ENCODE measurements at places on chromosomes 6 and 20. TPM values are rescaled to one million over a fixed set of nuclear protein-coding genes. Genes with fewer than 3 reads are reported as not detected.

DNA sequence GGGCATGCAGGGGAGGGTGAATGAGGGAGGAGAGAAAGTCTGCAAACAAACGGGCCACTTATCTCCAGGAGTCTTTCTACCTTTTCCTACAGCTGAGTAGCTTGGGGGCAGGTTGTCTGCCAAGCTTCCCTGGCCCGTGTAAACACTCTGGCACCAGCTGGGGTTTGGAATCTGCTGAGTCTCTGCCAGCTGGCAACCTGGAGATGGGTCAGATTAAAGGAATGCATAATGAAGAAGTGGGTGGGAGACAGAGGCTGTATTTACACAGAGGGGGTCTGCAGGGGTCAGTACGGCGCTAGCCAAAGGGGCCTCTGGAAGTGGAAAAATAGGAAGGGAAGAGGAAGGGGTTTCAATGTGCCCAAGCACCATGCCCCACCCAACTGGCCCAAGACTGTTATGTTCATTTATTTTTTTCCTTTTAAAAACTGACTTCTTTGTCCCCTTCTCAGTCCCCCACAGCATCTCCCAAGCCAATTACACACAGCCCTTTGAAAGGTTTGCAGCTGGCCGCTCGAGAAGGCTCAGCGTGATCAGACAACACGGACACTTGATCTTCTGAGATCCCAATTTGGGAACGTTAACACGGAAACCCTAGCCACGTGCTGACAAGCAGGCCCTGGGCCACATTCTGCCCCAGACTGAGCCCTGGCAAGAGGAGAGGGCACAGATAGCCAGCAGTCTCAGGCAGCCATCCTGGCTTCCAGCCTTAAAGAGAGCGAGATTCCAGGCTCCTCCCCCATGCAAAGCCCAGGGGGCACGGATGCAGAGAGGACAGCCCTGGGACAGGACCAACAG is 25.2 kb downstream of the TRAM2 start:
- DNase-seq = no peak

- DNase-seq = no peak
Measured at GRCh38 chr6:45543298-45544235, 165.8 kb upstream of the SUPT3H start.

GRCh38 chr20:48538058-48538825 is 289.6 kb downstream of the PREX1 start:
- DNase-seq = no peak

DNA sequence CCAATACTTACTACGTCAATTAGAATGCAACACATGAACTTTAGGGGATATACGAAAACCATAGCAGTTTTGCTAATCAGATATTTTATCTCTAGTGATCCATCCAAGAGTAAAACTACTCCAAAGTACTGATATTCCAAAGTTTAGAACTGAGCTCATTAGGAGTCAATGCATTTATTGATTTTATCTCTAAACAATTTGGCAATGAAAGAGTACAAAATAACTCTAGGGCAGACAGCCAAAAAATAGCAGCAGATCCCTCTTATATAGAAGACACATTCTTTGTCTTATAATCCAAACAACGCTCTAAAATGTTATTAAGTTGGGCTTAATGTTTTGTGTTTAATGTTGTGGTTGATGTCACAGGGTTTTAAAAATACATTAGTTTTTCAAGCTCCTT is 923.9 kb upstream of the MAN1A1 start:
- DNase-seq = no peak

GRCh38 chr6:1075444-1075843 is 236.5 kb upstream of the FOXQ1 start:
- no peak for DNase-seq

- no peak for DNase-seq
Measured at GRCh38 chr6:37354526-37355384, 972 bp downstream of the RNF8 start.

DNA sequence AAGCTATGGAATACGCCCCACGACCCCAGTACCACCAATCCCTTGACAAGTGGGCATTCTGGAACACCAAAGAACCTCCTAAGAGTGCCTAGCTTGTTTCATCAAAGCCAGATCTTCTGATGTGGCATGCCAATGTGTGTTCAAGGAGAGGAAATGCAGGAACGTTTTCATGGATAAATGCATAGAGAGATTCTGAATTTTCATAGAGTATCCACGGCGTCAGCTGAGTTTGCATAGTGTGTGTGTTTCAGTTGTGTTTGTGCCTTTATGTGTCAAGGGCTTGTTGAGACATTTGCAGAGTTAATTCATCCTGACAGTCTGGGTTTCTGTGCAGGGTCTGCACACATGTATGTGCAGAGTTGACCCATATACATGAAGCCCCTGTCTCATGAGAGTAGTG is 172.7 kb upstream of the LRFN2 start:
- DNase-seq = no peak

- no peak for DNase-seq
Measured at GRCh38 chr6:88670369-88670768, 293.0 kb downstream of the RNGTT start.

DNA sequence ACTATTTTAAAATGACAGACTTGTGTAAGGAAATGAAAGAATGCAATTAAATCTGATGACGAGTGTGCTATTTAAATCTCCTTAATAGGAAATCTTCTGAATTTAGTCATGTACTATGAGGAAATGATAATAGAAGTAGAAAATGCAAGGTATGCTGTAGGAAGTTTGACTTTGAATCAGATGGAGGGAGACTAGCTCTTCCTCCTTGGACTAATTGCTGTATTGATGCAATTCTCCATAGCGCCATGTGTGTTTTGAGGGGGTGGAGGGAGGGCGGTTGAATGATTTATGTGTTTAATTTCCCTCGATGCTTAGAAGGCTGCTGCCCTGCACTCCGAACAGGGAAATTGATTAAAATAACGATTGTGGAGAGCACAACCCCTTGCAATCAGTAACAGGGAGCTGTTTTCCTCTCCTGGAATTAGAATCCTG is 214.4 kb upstream of the PRND start:
- DNase-seq = no peak

DNA sequence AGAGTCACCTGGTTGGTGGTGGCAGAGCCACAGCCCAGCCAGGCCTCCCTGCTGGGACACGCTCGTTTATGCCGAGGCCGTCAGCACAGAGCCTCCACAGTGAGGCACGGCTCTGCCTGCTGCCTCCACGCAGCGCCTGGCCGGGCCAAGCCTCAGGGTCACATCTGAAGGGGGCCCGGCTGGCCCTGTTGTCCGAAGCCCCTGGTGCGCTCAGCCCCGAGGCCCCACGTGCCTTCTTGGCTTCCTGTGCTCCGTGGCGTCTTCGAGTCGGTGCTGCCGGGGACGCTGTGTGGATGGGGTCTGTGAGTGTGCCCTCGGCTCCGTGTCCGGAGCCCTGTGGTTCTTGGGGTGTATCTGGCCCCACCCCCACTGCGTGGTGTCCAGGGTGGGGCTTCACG is 10.4 kb upstream of the TNFRSF6B start:
- DNase-seq = no peak

GRCh38 chr6:47235964-47236760 is 73.5 kb downstream of the TNFRSF21 start:
- DNase-seq = no peak

DNA sequence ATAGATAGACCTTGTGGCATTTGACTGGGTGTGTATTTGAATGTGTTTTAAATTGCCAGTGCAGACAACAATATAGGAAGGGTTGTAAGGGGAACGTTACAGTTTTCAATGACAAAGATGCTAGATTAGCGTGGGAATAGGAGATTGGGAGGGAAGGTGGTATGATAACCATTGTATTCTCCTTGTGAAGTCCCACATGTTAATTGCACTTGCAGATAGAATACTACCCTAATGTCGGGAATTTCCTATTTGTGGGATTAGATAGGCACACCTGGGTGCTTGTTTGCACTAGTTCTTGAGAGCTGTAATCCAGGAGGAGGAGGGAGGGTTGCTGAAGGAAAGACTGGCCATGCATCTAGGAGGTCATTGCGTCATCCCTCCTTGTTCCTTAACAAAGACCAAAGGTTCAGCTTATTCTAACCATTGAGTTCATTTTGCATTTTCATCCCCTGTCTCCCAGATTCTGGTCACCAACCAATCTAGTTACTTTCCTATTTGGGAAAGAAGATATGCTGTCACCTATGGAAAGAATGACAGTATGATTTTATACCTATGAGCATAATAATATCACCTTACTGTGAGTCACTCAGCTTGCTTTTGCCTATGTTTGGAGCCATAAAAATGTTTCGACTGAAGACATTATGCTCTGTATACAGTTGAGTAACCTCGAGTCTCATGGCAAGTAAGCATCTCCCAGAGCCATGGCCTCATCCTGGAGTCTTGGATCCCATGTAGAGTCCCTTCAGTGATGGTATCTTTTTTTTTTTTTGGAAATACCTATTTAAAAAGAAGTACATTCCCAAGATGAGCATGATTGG is 201.5 kb downstream of the DTNBP1 start:
- no peak for DNase-seq

DNA sequence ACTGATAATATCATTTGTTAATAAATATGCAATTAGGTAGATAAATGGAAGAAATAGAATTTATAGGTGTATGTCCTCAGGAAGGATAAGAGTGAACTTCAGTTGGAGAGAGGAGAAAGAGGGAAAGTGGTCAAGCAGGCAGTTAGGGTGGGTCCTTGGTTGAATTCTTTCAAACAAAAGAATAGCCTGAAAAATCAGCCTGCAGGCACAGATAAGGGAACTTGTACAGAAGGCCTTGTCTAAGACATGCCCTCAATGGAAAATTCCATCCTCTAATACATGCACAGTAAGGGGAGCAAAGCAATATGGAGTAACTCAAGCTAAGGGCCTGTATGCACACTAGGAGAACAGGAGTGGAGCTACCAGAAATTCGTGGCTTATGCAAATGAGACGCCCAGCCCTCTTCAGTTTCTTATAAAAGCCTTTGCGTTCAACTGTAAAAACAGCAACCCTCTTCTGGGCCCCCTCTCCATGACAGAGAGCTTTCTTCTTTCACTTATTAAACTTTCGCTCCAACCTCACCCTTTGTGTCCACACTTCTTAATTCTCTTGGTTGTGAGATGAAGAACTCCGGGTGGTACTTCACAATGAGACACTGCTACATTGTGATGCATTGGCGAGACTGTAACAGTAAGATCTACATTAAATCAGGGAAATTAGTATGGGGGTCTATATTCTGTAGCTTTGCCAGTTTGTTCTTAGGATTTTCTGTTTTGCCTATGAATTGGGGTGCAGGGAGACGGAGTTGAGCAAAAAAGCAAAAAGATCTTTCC is 147.0 kb downstream of the HS3ST5 start:
- DNase-seq = no peak

CST4 gene
- not detected for total RNA-seq

SPAG4 gene
- total RNA-seq = 13.2 TPM
